ENCODE measurements at places on chromosomes 4 and X. TPM values are rescaled to one million over a fixed set of nuclear protein-coding genes. Genes with fewer than 3 reads are reported as not detected.

The TRIM60 gene
- total RNA-seq, result not detected

The TMEM150C gene
- 6.6 TPM for total RNA-seq

The TMEM165 gene
- total RNA-seq, result 177 TPM

The DACH2 gene
- not detected for total RNA-seq

The OTUD6A gene
- not detected for total RNA-seq

The TASL gene
- not detected for total RNA-seq

The C1QTNF7 gene
- not detected for total RNA-seq

The RHOH gene
- total RNA-seq, result not detected

DNA sequence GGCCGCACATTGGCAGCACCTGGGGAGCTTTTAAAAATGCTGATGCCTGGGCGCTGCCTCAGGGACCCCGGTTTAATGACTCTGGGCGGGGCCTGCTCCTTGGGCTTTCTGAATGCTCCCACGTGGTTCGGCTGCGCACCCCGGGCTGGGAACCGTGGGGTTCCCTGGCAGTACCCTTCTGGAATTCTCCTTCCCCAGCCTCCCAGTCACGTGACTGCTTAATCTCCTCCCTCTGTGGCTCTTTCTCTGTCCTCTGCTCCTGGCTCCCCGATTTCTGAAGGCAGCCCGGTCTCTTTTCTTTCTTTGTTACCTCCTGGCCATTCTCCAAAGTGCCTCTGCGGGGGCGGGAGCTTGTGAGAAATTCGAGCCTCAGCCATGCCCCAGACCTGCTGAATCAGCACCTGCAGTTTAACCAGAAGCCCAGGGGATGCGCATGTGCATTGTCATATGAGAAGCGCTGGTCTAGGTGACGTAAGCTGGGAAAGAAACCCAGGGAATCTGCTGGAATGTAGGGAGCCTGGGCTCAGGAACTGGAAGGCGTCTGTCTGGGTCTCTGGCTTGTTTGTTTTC lies 16.6 kb downstream of the CLCN4 start:
- DNase-seq, result peak; percentile 62

GRCh38 chrX:30791296-30792278 lies 97.5 kb downstream of the TAB3 start:
- no peak for DNase-seq

DNA sequence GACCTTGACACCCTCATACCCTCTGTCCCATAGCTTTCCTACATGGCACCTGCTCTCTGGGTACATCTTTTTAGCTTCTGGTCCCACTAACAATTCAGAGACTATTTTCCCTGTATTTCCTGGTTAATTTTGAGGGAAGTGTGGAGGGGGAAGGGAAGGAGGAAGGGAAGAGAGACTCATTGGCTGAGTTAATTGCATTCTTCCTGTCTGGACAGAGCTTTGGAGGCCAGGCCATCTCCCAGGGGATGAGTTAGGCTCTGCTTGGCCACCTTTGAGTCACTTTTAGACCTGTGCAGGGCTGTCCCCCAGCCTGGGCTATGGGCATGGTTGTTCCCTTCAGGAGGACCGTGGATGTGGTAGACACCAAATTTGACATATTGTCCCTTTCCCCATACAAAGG lies 167.9 kb upstream of the PGRMC2 start:
- DNase-seq, result no peak

- no peak for DNase-seq
These were observed 63.8 kb downstream of the ARFIP1 start for GRCh38 chr4:152843481-152844090.

DNA sequence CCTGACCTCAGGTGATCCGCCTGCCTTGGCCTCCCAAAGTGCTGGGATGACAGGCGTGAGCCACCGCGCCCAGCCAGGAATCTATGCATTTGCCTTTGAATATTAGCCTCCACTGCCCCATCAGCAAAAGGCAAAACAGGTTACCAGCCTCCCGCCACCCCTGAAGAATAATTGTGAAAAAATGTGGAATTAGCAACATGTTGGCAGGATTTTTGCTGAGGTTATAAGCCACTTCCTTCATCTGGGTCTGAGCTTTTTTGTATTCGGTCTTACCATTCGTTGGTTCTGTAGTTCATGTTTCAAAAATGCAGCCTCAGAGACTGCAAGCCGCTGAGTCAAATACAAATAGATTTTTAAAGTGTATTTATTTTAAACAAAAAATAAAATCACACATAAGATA lies 44.2 kb upstream of the SHOX start:
- no peak for DNase-seq

DNA sequence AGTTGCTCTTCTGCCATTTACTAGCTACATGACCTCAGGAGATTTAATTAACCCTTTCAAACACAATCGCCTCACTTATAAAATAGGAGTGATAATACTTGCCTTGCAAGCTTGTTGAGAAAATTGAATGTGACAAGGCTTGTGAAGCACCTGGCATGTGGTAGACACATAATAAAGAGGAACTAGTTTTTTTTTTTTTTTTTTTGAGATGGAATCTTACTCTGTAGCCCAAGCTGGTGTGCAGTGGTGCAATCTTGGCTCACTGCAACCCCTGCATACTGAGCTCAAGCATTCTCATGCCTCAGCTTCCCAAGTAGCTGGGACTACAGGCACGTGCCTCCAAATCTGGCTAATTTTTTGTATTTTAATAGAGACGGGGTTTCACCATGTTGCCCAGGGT lies 73.7 kb upstream of the STIM2 start:
- no peak for DNase-seq

DNA sequence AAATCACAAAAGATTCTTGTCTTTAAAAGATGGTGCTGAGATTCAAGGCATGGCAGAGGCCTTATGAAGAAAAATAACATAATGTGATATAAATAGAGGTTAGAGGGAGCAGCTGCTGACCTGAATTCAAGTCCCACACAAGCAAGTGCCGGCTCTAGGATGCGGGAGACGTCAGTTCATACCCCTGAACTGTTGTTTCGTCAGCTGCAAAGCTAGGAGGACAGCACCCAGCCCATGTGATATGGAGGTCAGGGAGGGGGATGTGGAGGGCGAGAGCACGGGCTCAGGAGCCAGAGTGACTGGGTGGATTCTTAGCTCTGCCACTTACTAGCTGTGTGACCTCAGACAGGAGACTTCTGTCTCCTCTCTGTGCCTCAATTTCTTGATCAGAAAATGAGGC lies 77.9 kb downstream of the JAKMIP1 start:
- DNase-seq, result no peak

DNA sequence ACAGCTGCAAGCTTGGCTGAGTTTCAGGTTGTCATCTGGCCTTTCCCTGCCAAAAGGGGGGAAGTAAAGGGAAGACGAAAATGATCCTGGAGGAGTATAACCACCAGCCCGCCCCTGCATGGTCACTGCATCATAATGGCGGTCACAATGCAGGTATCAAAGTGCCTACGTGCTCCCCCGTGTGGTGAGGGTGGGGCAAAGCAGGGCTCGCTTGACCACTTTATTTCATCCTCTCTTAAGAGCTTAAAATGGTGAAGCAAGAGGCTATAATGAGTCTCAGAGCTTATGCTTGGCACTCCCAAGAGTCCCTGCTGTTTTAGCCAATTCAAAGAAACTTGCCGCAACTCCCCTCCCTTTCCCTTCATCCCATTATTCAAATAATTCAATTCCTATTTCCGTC lies 105.6 kb downstream of the APOOL start:
- no peak for DNase-seq

- DNase-seq, result no peak
These were observed 37.4 kb downstream of the RUFY3 start for GRCh38 chr4:70759126-70759525.

GRCh38 chr4:145436114-145436513 lies 45.5 kb upstream of the SMAD1 start:
- DNase-seq, result no peak

DNA sequence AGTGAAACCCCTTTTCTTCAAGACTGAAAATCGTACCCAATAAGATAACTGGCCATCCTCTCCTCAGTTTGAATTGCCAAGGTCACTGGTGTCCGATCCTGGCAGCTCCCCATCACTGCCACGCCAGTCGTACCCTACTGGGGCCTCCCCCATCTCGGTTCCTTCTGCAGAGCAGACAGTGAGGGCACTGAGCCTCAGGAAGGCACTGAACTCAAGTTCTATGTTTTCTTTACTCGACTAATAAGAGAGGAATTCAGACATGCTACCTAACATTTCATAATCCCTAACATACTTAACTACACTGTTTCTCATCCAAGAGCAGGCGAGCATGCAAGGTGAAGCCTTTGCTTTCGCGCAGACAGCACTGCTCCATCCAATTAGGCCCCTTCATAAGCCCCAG lies 23.4 kb downstream of the ZFYVE28 start:
- no peak for DNase-seq

DNA sequence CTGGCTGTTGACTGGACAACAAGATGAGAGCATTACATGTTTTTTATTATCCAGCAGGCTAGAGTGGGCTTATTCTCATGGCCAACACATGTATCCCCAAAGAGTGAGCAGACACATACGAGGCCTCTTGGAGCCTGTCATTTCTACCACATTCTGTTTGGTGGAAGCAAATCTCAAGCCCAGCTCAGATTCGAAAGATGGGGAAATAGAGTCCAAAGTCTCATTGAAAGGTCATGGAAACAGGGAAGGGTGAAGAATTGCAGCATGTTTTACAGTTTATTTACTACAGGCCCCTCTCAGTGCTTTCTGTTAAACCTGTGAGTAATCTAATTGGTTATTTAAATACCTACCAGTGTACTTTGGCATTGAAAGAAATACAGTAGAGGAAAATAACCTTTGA lies 108.6 kb downstream of the FRAS1 start:
- DNase-seq, result no peak

DNA sequence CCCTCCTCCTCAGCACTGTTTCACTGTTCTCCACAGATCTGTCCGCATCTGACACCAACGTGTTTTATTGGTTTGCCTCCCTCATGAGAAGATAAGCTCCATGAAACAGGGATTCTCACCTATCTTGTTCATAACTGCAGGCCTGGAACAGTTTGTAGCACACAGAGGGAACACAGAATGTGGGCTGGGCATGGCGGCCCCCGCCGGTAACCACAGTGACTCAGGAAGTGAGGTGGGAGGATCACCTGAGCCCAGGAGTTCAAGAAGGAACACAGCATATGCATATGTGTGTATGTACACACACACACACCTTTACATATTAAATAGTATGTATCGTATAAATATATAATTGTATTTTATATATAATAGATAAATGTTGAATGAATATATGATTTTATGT lies 168.6 kb downstream of the AFAP1 start:
- no peak for DNase-seq

- no peak for DNase-seq
These were observed 93.2 kb downstream of the SORBS2 start for GRCh38 chr4:185718578-185719499.

DNA sequence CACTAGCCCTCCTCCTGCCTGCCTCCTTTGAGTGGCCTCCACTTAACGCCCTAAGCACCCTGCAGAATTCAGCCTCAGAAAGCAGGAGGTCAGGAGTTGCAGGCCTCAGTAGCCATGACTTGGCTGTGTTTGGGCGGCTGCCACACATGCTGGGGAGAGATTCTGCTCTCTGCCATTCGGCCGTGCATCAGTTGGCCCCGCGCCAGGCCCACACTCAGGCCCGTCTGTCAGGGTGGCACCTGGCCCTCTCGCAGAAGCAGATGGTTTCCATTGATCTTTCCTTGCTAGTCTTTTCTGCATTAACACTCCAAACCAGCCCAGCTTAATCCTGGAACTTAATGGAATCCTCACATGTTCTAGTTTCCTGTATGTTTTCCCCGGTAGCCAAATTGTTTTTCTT lies 30.7 kb upstream of the ATP6AP2 start:
- no peak for DNase-seq

GRCh38 chr4:74933562-74934015 lies 673 bp downstream of the PARM1 start:
- DNase-seq, result peak; percentile 4

GRCh38 chr4:80154545-80154933 lies 42.8 kb upstream of the PRDM8 start:
- DNase-seq, result no peak

GRCh38 chrX:38803243-38803587 lies 2.0 kb downstream of the MID1IP1 start:
- DNase-seq, result peak; percentile 16

DNA sequence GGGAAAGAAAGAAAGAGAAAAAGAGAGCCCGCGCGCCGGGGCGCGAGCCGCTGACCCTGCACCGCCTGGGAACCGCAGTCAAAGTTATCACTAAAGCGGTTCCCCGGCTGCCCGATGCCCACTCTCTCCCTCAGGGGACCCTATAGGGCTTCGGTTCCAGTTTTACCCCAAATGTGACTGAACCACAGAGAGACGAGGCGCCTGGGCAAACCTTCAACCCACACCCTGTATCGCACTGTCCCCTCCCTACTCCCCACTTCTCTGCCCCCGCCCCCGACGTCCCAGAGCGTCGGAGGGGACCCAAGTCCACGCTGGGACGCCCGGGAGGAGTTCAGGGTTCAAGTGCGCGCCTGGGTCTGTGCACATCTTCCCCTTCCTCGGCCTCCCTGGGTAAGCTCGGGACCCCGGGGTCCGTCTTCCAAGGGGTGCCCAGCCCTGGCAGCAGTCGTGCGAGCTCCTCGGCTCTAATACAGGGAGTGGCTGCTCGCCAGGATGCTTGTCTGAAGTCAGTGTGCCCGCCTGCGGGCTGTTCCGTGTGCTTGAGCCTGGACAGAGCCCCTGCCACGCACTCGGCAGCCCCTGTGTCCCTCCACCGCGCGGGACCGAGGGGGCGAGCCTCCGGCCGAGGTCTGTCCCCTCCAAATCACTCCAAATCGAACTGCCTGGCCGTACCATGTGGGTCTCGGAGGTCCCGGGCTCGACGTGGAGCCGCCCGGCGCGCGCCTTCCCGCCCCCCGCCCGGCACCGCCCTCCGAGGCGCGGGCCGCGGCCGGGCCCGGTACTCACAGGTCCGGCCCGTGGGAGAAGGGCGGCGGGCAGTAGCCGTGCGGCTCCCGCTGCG lies 960 bp downstream of the TRPC3 start:
- DNase-seq, result peak; percentile 13

GRCh38 chr4:84966382-84967242 lies at the start of gene WDFY3:
Gene WDFY3 (minus strand): TSS chr4:84966690. CDS start chr4:84860591, 106,099 bp downstream.
- DNase-seq, result peak; percentile 85

DNA sequence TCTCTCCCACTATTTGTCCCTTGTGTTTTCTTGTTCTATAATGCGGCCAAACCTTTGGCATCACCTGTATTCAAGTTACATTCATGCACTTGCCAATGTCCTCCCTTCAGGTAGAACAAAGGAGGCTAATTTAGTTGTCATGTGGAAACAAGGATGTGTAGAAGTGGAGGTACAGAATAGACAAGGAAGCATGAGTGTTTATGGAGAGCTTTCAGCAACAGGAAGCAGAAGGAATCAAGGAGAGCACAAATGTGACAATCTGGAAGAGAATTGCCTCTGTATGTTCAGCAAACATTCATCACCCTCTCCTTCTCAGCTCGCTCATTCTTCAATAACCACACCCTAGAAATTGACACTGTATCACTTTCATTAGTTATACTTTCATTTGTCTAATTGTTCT lies 103.4 kb downstream of the SLC7A11 start:
- no peak for DNase-seq
